Muscle of arm (tissue), 14 donors: ENCODE measurements at places on chromosomes 6 and 20.

DNA sequence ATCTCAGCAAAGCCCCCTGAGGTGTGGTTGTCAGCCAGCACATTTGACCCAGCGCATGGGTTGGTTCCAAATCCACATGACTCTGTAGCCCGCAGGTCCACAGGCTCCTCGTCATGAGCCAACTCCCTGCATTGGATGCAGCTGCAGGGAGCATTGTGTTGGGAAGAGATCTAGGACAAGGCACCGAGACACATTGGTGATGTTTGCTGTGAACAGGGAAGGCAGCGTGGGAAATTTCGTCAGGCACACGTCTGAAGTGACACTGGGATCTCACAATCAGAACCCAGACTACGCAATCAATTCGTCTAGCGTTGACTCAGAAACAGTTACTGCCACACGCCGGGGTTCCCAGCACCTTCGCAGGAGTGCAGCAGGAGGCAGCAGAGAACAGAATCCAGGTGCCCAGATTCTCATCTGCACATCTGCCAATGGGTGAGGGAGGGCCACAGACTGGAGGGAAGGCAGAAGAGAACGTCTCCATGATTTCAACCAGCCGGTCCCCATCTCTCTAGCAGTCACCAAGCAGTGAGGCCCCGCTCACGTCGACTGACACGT, 177.0 kb downstream of the TTLL2 start:
- no peak for DNase-seq

DNA sequence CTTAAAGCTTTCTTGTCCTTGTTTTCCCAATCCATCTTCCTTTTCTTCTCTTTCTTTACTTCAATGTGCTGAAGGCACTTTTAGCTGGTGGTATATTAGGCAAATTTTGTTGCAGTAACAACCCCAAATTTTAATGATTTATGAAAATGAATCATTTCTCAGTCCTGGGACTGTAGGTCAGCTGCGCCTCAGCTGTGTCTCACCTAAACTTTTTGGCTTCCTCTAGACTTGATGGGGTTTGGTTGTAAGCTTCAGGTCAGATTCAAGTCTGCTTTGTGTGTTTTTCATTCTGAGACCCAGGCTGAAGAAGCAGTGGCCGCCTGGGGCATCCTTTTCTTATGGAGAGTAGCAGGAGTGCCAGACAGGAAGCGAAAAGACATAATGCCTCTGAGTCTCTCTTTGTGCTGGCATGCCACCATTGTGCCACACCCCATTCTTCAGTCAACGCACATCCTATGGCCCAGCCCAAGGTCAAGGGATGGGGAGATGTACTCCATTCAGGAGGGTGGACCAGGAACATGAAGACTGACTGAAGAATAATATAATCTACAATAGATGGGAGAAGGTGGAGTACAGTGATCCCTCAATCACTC, 28.9 kb upstream of the CD83 start:
- DNase-seq, result no peak

- DNase-seq, result no peak
Measured at GRCh38 chr6:34688956-34689355, 7.6 kb downstream of the ILRUN start.

- DNase-seq, result no peak
Measured at GRCh38 chr20:4130404-4131189, 115.2 kb upstream of the RNF24 start.

DNA sequence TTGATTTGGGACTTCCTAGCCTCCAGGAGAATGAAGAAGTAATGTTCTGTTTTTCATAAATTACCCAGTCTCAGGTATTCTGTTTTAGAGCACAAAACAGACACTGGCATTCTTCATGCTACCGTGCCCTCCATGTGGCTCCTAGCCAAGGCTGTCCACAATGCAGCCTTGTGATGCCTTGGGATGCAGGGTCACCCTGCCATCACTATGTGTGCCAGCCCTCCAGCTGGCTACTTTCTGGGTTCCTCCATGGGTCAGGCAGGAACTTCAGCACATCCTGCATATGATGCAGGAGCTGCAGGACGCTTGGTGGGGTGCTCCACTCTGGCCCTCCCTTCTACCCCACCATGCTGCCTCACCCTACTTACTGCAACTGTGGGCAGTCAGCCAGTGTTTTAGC, 38.0 kb upstream of the FAM50B start:
- DNase-seq, result no peak

DNA sequence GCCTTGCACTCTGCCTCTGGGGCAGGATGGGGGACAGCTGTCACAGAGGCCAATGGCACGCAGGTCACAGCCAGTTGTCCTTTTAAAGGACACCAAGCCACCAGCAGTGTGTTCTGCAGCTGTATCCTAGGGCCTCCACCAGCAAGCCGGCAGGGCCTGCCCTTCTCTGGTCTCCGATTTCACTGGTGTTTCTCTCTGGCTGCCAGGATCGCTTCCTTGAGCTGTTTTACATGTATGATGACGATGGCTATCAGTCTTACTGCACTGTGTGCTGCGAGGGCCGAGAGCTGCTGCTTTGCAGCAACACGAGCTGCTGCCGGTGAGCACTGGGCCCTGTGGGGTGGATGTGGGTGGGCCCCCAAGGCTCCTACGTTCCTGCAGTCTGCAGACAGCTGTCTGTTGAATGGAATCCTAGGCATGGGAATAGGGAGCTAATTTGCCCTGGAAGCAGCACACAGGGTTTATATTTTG, 22.7 kb upstream of the MAPRE1 start:
- DNase-seq, result peak; percentile 31

- no peak for DNase-seq
Measured at GRCh38 chr6:157693867-157694266, 129.2 kb upstream of the SNX9 start.

- no peak for DNase-seq
Measured at GRCh38 chr6:39973661-39974060, 39.4 kb upstream of the MOCS1 start.

- no peak for DNase-seq
Measured at GRCh38 chr20:24955045-24955444, 6.0 kb downstream of the CST7 start.

DNA sequence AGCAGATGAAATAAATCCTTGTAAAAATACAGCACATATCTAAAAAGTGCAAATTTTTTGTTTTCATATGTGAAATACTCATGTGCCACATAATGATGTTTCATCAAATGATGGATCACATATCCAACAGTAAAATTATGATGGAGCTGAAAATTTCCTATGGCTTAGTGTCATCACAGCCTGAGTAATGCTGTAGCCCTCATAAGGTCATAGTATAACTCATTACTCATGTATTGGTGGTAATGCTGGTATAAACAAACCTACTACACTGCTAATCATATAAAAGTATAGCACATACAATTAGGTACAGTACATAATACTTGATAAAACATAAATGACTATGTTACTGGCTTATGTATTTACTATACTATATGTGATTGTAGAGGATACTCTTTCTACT, 12.9 kb downstream of the TSPYL1 start:
- DNase-seq, result no peak

DNA sequence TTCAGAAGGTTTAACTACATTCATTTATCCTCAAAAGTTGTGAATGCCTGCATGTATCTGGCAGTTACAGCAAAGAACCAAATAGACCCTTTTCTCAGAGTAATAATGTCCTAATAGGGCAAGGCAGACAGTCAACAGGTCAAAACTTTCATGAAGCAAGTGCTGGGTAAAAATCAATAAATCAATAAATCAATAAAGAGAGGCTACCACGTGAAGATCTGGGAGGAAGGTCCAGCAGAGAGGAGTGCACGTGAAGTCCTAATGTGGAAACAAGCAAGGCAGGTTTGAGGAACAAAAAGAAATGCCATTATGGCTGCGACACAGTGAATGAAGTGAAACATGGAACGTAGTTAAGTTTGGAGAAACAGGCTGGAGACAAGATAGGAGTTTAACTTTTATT, 36.3 kb upstream of the C6orf118 start:
- no peak for DNase-seq

DNA sequence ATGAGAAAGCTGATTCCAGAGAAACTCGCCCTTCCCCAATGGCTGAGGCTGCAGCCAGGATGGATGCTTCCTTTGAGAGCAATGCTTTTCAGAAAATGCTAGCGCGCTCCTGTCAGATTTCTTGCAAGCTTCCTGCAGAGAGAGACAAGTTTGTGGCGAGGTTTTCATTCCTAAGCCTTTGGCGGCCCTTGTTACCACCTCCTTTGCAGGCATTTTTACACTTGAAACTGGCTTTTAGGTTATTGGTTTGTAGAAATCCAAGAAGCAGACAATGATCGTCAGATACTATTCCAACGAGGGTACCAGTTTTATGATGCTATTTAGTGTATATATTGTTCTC, 1.1 kb downstream of the FNDC1 start:
- DNase-seq, result no peak

GRCh38 chr6:34143196-34143883, 2.5 kb downstream of the GRM4 start:
- no peak for DNase-seq

DNA sequence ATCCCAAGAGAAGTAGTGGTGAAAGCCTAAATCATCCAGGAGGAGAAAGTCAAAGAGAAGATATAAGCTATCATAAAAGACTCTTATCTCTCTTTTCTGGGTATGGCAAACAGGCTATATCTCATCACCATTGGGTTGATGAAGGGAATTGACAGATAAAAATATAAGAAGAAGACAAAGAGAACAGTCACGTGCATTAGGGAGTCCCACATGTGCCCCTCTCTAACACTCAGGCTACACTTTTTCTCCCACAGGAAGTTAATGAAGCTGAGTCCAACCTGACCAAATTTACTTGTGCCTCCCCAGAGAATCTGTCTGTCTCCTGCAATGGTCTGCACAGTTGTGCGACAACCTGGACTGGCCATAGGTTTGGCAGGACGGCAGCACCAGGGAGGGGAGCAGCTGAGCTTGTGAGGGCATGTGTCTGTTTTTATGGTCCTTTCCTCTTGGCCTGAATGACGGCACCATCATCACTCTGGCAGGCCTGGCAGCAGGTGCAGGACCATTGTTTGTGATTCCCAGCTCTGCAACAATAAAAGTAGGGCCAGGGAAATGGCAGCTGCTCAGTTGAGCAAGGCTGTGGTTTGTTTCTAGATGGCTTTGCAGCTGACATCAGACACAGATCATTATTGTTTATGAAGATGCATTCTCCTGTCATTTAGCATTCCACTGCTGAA, 144.5 kb upstream of the MCHR2 start:
- no peak for DNase-seq

DNA sequence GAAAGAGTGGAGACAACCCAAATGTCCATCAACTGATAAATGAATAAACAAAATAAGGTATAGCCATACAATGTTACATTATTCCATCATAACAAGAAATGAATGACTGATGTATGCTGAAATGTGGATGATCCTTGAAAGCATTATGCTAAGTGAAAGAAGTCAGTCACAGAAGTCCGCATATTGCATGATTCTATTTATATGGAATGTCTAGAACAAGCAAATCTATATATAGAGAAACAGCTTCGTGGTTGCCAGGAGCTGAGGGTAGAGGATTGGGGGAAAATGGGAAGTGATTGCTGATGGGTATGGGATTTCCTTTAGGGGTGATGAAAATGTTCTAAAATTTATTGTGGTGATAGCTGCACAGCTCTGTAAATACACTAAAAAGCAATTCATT, 196.8 kb downstream of the ATXN1 start:
- DNase-seq, result no peak

DNA sequence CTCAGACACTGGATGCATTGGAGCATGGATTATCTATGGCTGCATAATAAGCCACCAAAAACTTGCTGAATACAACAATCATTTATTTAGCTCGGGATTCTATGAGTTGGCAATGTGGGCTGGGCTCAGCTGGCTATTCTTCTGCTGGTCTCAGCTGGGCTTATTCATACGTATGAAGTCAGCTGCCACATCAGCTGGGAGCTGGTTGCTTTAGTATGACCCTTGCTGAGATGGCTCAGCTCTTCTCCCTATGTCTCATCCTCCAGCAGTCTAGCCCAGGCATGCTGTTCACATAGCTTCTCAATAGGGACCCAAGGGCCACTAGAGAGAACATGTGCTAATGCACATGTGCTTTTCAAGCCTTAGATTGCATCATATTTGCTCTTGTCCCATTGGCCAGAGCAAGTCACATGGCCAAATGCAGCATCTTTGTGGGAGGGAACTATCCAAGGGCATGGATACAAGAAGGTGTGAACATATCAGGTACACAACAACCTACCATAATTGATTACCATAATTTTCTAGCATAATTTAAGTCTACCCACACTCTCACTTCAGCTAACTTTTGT, 444.6 kb downstream of the KIF16B start:
- no peak for DNase-seq

DNA sequence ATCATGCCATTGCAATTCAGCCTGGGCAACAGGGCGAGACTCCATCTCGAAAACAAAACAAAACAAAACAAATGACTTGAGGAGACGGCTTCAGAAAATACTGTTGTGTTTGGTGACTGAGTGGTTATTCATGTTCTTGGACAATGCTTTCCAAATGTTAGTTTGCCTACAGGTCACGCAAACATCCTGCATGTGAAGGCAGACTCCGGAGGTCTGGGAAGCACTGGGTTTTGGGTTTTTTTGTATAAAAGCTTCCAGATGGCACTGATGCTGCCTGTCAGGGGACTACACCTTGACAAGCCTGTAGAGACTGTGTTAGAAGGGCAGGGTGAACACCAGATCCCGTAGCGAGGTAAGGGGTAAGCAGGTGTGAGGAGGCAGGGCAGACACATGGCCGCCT, 81.7 kb downstream of the THBS2 start:
- no peak for DNase-seq

- DNase-seq, result no peak
Measured at GRCh38 chr6:116247285-116247684, 6.6 kb downstream of the TSPYL4 start.

DNA sequence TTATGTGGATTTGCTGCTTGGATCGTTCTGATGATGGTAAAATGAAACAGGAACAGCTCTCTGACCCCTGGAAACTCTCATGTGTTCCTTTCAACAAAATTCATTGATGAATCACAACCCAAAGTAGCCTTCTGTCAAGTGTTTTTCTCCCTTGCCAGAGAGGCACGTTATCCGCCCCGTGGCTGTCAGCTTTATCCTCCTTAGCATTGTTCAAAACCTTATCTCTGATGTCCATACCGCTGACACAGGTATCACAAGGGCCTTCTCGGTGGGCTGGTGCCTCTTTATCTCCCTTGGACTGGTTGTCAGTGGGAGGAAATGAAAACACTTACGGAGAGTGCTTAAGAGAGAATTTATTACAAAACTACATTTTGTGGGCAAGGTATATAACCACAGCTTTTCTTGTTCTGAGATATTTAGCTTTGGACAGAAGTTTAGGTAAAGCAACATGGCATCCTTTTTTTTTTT, 84.9 kb downstream of the TIAM2 start:
- no peak for DNase-seq

GRCh38 chr6:121305957-121306607, 28.2 kb downstream of the TBC1D32 start:
- no peak for DNase-seq
